Activated CD4-positive, alpha-beta T cell treated with anti-CD3 and anti-CD28 coated beads for 36 hours (primary cell): ENCODE measurements at places on chromosomes 6 and 20. TPM values are rescaled to one million over a fixed set of nuclear protein-coding genes. Genes with fewer than 3 reads are reported as not detected.

Gene CLPSL2
- not detected for total RNA-seq

Gene CALHM4
- total RNA-seq: not detected

DNA sequence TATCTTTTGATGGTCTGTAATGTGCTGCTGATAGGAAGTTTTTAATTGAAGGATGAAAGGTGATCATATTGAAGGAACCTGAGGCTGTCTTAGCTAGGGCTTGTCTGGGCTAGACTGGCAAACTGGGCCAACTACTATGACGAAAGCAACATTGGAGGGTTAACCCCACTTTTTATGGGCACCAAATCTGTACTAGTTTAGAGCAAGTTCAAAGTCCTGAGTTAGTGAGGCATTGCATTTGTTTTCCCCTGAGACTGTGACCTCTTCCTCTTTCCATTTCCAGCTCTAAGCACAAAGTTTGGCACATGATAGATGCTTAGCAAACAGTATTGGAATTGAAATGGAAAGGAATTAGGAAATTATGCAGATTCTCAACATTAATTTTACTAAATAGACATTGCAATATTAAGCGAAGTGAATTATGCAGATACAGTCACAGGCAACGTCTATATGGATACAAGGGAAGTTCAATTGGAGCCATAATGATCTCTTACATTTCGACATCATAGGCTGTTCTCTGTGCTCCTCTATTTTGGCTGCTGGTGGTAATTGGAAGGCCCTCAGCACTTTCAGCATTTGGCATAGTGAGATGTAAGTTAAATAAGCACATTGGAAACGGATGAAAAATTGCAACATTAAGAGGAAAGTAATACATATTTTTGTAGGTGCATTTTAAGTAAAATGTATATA, 22.2 kb downstream of the CEP57L1 start:
- H3K27ac ChIP-seq: no peak overlapping the region
- no peak overlapping the region for H3K4me3 ChIP-seq
- no peaks in the 10 kb centered on the region for H3K36me3 ChIP-seq
- no peak for DNase-seq

GRCh38 chr20:44696315-44696714, 18.9 kb upstream of the CCN5 start:
- H3K4me3 ChIP-seq: no peak overlapping the region
- H3K36me3 ChIP-seq: no peaks in the 10 kb centered on the region
- H3K27ac ChIP-seq: no peak overlapping the region
- no peaks in the 10 kb centered on the region for H3K27me3 ChIP-seq
- H3K4me1 ChIP-seq: peaks cover 4% of the 10 kb centered on the region

DNA sequence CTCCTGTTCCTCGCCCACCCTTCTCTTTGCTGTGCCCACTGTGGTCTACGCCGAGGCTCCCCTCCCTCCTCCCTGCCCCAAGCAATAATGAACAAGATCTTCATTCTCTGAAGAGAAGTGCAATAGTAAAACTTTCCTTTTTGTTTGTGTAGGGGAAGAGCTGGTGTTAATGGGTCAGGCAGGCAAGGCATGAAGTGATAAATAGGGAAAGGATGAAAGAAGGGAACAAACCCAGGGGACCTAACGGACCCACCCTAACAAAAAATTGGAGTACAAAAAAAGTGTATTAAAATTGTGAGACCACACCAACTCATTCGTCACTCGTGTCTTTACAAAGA, 66.9 kb downstream of the ZBTB2 start:
- no peak overlapping the region for H3K4me3 ChIP-seq
- H3K27ac ChIP-seq: no peak overlapping the region
- no peaks in the 10 kb centered on the region for H3K36me3 ChIP-seq
- peaks cover 20% of the 10 kb centered on the region for H3K4me1 ChIP-seq

- peaks cover 30% of the 10 kb centered on the region for H3K27me3 ChIP-seq
- H3K4me3 ChIP-seq: no peak overlapping the region
- H3K27ac ChIP-seq: no peak overlapping the region
- DNase-seq: no peak
- peaks cover 4% of the 10 kb centered on the region for H3K4me1 ChIP-seq
Observed at GRCh38 chr6:75353644-75354043, 69.1 kb upstream of the TMEM30A start.

DNA sequence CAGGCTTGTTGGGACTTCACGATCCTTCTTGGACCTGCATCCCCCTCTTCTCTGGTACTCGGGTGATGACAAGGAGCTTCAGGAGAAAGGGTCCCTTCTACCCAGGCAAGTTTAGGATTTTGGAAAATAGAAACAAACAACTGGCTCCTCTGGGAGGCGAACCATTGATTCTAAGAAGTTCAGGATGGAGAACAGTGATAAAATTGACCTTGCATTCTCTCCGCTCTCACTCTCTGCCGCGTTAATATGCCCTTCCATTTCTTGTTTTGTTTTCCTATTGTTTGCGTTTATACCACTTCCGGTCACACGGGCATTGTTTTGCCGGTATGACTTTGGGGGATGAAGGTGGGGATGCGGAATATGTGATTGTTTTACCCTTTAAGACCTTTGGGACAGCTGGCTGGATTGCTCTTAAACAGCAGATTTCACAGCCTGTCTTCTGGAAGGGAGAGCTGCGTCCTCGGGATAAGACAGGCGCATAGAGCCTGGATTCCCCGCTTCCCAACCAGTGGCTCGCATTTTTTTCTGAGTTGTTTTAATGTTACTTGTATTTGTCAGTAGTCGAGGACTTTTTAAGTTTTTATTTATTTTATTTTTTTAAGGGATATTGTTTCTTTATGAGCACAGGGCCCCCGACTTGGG, 144.3 kb upstream of the ZNF184 start:
- H3K36me3 ChIP-seq: no peaks in the 10 kb centered on the region
- no peak overlapping the region for H3K27ac ChIP-seq
- DNase-seq: no peak
- peak overlapping the region; percentile 63 for H3K4me3 ChIP-seq

- H3K27ac ChIP-seq: no peak overlapping the region
- H3K27me3 ChIP-seq: no peaks in the 10 kb centered on the region
- DNase-seq: no peak
- H3K4me1 ChIP-seq: no peaks in the 10 kb centered on the region
- H3K4me3 ChIP-seq: no peak overlapping the region
- no peaks in the 10 kb centered on the region for H3K36me3 ChIP-seq
Observed at GRCh38 chr6:55437141-55437540, 109.9 kb downstream of the GFRAL start.

DNA sequence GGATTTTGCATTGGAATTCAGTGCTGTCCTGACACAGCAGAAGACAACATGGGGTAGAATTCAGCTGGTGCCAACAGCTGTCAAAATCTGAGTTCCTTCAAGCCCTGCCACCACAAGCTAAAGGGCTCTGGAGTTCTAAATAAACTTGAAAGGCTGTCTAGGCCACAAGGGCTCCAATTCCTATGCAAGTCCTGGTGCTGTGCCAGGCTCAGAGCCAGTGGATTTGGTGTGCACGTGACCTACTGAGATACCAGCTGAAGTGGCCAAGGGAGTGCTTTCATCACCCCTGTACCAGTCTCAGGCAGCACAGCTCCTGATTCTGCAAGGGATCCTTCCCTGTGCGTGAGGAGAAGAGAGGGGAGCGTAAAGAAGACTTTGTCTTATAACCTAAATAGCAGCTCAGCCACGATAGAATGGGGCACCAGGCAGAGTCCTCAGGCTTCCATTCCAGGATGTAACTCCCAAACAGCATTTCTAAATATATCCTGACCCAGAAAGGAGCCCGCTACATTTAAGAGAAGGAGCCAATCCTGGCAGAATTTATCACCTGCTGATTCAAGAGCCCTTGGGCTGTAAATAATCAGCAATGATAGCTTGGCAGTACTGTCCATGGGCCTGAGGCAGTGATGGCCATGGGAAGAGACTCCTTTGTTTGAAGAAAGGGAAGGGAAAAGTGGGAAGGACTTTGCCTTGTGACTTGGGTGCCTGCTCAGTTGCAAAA, 881.2 kb upstream of the EPHA7 start:
- H3K36me3 ChIP-seq: no peaks in the 10 kb centered on the region
- no peaks in the 10 kb centered on the region for H3K4me1 ChIP-seq
- no peaks in the 10 kb centered on the region for H3K27me3 ChIP-seq
- H3K27ac ChIP-seq: no peak overlapping the region
- DNase-seq: no peak
